Uterus (tissue), 4 donors: ENCODE measurements at places on chromosomes 12 and 14. TPM values are rescaled to one million over a fixed set of nuclear protein-coding genes. Genes with fewer than 3 reads are reported as not detected.

Gene CRACR2A
- 1.5 TPM for total RNA-seq

Gene FAM234B
- 8.3 TPM for total RNA-seq

Gene SLC2A14
- not detected for total RNA-seq

Gene SYNDIG1L
- not detected for total RNA-seq

Gene KRT5
- total RNA-seq, result not detected

Gene NOVA1
- total RNA-seq, result 24.1 TPM

Gene CCDC177
- total RNA-seq, result not detected

Gene CD63
- total RNA-seq, result 417 TPM

Gene CPNE6
- total RNA-seq, result not detected

DNA sequence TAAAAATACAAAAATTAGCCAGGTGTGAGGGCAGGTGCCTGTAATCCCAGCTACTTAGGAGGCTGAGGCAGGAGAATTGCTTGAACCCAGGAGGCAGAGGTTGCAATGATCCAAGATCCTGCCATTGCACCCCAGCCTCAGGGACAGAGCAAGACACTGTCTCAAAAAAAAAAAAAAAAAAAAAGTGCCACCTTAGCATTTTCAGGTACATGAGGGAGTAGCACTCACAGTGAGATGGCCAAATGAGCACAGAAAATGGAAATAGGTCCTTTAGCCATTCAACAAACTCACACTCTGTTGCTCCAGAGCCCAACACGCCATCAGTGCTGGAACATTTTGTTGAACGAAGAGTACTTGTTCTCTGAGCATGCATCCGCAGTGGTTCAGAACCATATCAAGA, 75.2 kb upstream of the MYL2 start:
- no peak for DNase-seq

GRCh38 chr12:116977465-116978380, 67.0 kb downstream of the FBXW8 start:
- DNase-seq, result no peak

- no peak for DNase-seq
Observed at GRCh38 chr12:53830631-53831030, 78.9 kb upstream of the CISTR start.

GRCh38 chr14:73726025-73726961, 12.1 kb upstream of the PNMA1 start:
- DNase-seq, result no peak

GRCh38 chr12:121765573-121765972, 27.9 kb downstream of the RHOF start:
- DNase-seq, result peak; percentile 79

- DNase-seq, result no peak
Observed at GRCh38 chr14:54278665-54279295, 118.0 kb upstream of the CDKN3 start.

DNA sequence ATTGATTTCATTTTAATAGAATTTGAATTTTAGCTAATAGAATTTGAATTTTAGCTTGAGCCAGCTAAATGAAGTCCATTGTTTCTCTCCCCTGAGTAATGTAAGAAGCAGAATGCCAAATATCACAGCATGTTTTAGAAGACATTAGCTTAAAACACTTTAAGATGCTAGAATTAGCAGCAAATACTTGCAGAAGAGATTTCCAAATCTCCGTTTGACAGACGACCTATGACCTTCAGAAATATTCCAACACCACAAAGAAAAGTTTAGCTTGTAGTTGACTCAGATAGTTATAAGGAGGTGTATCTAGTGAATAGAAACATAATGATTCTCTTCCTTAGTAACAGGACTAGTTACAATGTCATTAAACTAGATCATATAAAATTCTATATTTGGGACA, 51.7 kb upstream of the MYF6 start:
- no peak for DNase-seq

GRCh38 chr14:86035882-86036281, 505.9 kb downstream of the FLRT2 start:
- DNase-seq, result no peak

DNA sequence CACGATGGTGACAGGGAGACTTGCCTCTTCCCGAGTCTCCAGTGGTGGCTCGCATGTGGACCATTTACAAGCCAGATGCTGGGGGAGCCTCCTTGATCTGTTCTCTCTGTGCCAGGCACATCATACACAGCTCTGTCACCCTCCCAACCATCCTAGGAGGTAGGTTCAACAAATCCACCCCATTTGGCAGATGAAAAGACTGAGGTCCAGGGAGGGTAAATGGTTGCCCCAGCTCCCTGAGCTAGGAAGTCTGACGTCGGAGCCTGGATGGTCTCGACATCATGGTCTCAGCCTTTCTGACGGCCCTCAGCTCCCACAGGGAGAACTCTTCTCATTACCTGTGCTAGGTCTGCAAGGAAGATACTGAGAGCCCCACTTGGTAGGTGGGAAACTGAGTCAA, 189.6 kb downstream of the RBM19 start:
- no peak for DNase-seq

GRCh38 chr14:75267141-75267721, 11.4 kb upstream of the FOS start:
- no peak for DNase-seq

DNA sequence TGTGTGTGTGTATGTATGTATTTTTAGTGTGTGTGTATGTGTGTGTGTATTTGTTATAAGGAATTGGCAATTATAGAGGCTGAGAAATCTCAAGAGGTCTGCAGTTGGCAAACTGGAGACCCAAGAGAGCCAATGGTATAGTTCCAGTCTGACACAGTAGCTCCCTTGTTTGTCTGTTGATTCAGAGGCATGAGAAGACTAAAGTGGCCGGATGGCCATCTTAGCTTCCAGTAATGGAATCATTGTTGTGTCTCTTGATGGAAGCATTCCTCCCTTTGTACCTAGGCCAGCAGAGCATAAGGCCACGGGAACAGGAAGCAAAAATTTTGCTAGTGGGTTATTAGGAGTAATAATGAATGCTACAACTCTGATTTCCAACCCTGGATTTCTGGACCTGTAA, 460.6 kb downstream of the TMTC2 start:
- DNase-seq, result no peak

GRCh38 chr14:67510121-67510520, 21.6 kb upstream of the TMEM229B start:
- DNase-seq, result no peak

- DNase-seq, result no peak
Observed at GRCh38 chr12:72144553-72144952, 127.6 kb upstream of the TRHDE start.

DNA sequence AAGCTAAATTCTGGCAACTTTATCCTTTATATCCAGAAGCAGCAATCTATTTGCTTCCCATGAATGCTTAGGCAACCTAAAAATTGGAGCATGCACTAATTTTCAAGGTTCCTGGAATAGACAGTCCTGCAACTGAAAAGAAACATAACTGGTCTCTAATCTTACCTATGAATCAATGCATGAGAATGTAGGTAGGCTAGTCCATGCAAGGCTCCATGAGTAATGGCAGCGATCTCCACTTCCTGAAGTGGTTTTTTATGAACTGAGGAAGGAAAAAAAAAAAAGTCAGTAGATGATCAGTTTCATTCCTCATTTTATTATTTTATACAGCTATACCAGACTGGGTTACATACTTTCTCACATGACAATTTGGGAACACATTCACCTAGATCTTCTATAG, 102.0 kb downstream of the PEBP1 start:
- DNase-seq, result no peak

- DNase-seq, result no peak
Observed at GRCh38 chr12:105852496-105852895, 286.3 kb downstream of the NUAK1 start.

DNA sequence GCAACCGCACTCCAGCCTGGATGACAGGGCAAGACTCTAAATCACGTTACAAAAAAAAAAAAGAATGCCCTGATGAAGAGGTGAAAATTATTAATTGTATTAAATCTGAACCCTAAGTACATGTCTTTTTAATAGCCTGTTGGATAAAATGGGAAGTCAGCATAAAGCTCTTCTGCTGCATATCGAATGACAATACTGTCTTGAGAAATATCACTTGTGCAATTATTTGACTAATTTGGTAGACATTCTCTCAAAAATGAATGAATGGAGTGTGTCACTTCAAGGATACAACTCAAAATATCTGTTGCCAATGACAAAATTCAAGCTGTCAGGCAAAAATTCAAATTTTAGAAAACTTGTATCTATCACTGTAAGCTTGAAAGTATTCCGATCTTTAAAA, 38.9 kb downstream of the DNAI7 start:
- DNase-seq, result no peak

- DNase-seq, result no peak
Observed at GRCh38 chr12:3551976-3552725, 61.1 kb downstream of the PRMT8 start.

DNA sequence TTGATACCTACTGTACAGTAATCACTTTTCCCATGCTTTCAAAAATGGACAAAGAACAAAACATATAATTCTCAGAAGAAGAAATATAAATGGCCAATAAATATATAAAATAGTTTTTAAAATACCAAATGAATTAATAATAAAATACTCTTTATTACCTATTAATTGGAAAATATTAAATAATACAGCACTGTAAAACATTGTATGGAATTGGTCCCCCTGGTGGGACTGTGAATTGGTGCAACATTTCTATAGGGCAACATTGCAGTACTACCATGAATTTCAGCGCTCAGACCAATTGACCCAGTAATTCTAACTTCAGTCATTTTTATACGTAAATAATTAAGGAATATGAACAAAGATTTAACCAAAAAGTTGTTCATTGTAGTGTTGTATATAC, 162.6 kb downstream of the PELI2 start:
- DNase-seq, result no peak

GRCh38 chr12:116556964-116557698, 2.0 kb upstream of the MAP1LC3B2 start:
- no peak for DNase-seq

DNA sequence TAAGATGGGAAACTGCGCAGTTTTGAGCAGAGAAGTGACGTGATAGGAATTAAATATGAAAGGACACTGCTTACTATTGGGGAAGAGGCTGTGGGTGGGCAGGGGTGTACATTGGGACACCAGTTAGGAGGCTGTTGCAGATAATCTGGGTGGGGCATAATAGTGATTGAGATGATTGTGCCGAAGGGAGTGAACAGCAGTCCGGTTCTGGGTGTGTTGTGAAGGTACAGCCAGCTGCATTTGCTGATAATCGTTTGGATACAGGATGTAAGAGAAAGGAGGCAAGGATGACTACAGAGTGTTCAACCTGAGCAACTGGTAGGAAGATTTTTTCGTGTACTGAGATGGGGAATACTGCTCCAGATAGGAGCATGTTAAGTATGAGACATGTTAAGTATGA, 205.2 kb upstream of the NEDD1 start:
- DNase-seq, result no peak

GRCh38 chr14:90426663-90427062, 29.8 kb downstream of the CALM1 start:
- no peak for DNase-seq

- no peak for DNase-seq
Observed at GRCh38 chr12:97194546-97194945, 268.1 kb upstream of the RMST start.

- no peak for DNase-seq
Observed at GRCh38 chr12:57626921-57627445, 6.0 kb downstream of the B4GALNT1 start.

- no peak for DNase-seq
Observed at GRCh38 chr12:75917083-75917482, 114.5 kb downstream of the PHLDA1 start.

DNA sequence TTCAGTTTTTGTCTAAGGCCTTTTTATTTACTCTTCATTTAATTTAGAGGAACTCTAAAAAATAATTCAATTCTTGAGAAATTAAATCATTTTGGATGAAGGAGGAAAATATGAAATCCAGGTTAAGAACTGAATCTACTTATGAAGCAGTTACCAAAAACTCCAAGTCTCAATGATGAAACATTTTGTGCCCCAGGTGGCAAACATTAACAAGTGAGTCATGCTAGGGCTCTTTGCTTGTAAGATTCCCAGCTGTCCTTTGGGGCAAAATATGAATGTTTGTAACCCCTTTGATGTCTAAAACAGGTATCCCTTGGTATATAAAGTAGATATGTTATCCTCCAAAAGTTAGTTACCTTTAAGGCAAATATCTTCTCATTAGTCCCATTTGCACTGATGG, 202.4 kb downstream of the NEDD1 start:
- DNase-seq, result no peak

- no peak for DNase-seq
Observed at GRCh38 chr14:88188745-88189416, 134.2 kb downstream of the KCNK10 start.

GRCh38 chr12:89846473-89847055, 137.9 kb upstream of the ATP2B1 start:
- no peak for DNase-seq
